ENCODE measurements at places on chromosomes 1 and 21.

- no peak for DNase-seq
These were observed 10.5 kb upstream of the IRF2BP2 start for GRCh38 chr1:234620272-234621126.

- DNase-seq: no peak
These were observed 87.5 kb downstream of the CAMTA1 start for GRCh38 chr1:6872573-6873261.

DNA sequence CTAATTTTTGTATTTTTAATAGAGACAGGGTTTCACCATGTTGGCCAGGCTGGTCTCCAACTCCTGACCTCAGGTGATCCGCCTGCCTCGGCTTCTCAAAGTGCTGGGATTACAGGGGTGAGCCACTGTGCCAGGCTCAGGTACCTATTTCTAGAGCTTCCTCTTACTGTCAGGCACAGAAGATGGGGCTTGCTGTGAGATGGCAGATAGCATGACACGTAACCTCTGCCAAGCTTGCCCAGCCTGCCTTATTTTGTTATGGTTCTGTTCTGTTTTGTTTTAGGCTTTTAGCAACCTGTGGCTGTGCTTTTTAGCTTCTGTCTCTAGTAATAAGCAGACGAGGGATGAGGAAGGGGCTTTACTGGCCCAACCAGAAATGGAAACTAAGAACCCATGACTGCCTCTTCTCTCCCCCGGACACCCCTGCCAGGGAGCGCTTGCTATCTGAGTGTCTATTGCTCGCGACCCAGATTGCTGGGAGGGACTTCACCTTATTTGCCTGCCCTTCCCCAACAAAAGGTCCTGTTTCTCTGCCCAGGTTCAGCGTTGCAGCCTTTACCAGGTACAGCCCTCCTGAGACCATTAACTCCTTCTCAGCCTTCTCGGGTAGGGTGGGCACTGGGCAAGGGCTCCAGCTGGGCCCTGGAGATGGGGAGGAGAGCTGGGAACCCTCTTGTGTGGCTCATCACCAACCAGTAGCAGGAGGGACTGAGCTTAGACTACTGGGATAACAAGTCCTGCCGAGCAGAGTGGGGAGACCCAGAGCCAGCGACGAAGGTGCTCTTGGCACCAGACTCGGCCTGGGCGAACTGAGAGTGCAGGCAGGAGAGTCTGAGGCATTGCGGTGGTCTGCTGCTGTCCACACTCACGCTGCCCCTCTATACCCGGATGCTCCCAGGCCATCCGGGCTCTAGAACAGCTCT lies 13.5 kb upstream of the LGR6 start:
- DNase-seq: no peak

DNA sequence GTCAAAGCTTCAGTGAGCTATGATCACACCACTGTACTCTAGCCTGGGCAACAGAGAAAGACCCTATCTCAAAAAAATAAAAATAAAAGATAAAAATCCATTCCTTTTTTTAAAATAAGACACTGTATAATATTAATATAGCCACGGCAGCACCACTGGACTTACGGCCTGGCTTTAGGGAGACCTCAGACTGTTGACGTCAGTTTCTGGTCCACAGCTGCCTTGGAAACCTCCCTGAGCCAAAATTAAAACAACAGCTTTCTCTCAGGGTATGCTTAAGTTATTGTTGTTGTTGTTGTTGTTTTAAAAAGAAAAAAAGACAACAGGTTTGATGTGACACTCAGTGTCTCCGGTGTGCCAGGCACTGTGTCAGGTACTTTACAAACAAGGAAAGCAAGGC lies 42.0 kb downstream of the CAPZB start:
- DNase-seq: no peak

DNA sequence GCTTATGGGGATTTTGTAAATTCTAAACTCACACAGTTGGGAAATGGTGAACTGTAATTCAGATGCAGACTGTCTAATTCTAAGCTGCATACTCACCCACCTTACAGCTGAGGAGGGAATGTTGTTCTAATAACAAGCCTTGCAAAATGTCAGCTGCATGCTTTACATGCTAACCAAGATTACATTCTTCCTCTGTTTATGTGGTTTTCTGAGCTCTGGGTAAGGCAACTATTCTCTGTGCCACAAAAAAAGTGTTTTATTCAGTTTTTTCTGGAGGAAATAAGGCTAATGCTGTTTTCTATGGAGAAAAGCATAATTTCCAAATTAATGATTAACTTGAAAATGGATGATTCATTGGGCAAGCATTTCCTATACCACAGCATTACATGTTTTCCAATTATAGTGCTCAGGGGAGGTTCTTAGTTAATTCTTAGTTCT lies 64.9 kb downstream of the RGS13 start:
- no peak for DNase-seq

DNA sequence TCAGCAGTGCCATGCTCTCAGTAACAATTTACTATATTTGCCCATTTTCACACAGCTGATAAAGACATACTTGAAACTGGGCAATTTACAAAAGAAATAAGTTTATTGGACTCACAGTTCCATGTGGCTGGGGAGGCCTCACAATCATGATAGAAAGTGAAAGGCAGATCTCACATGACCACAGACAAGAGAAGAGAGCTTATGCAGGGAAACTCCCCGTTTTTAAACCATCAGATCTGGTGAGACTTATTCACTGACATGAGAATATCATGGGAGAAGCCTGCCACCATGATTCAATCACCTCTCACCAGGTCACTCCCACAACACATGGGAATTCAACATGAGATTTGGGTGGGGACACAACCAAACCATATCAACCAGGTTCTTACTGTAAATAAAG lies 112.1 kb upstream of the C1orf87 start:
- no peak for DNase-seq

- DNase-seq: no peak
These were observed 163.5 kb upstream of the IVNS1ABP start for GRCh38 chr1:185480545-185480944.

GRCh38 chr1:116558571-116558970 lies 12.3 kb downstream of the CD58 start:
- DNase-seq: no peak

GRCh38 chr1:176567190-176567794 lies 104.3 kb downstream of the PAPPA2 start:
- no peak for DNase-seq

DNA sequence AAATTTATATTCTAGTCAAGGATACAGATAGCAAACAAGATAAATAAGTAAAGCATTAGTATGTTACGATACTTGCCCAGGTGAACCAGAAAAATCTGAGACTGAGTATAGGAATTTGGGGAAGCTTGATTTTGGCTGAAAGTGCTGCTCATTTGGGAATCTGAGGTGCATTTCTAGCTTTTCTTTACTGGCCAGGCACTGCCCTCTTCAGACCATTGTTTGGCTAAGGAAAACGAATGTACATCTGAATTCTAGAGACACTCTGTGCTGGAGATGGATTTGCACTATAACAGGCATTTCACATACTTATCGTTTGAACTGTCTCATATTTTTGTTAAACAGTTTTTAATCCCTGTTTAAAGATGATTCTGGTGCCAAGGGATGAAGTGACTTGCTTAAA lies 23.4 kb downstream of the ARID1A start:
- DNase-seq: no peak

DNA sequence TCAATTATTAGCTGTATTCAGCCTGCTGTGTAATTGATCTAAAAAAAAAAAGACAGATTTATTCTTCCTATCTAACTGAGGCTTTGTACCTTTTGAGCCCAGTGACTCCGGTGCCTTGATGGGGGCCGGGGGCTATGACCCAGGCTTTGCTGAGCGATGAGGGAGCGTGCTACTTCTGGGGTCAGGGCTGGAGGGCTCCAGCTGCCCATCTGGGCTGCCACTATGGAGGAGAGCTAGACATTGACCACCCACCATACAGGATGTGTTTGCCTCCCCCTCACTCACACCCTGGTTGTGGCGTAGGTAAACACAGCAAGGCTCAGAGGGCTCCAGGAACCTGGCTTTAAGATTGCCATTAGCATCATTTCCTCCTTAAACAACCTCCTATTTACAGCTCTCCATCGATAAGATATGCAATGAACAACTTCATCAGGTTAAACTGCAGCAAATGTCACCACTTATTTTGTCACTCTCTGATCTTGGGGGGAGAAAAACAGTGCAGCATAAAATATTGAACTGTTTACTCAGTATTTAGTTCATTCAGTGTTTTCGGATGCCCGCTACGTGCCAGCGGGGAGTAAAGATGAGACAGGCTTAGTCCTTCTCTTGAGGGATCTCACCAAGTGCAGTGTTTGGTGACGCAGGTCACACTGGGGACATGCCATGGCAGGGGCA lies 231.6 kb downstream of the KIF26B start:
- no peak for DNase-seq

DNA sequence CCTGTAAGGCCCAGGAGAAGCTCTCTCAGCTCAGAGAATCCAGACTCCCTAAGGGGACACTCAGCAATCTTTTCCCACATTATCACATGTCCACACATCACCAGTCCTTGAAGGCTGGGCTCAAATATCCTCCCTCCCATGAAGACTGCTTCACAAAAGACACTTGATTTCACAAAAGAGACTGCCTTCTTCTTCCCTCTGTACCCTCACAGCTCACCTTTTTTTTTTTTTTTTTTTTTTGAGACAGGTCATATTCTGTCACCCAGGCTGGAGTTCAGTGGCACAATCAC lies 1.5 kb downstream of the CD58 start:
- no peak for DNase-seq

- no peak for DNase-seq
These were observed 8.1 kb downstream of the ZNF687 start for GRCh38 chr1:151289991-151290708.

- DNase-seq: no peak
These were observed 48.6 kb upstream of the COL6A1 start for GRCh38 chr21:45932922-45933502.

DNA sequence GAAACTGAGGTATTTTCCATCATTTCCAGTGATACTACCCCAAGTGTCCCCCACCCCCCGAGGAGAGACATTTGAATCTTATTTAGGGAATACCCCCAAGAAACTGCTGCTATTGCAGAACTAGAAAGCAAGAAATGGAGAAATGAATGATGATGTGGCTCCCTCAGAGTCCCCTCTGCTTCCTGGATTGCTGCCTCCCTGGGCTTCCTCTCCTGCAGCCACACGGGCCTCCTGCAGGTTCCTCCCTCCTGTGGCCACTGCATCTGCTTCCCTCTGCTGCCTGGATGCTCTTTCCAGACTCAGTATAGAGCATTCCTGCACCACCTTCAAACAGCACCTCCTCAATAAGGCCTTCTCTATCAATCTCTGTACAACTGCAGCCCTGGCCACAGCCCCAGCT lies 69.3 kb downstream of the SLC25A24 start:
- DNase-seq: no peak

DNA sequence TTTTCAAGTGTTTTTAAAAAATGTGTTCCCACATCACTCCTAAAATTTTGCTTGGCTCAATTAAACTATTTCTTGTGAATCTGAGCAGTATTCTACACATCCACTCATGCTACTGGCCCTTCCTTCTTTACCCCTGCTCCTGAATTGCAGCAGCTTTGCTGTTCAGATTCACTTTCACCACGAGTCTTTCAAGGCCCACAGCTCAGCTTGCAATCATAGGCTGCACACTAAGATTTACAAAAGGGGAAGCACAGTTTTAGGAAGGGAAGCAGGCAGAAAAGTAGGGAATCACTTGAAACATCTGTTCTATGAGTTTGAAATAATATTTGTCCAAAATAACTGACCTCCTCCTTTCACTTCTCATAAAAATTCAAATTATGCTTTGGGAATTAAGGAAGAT lies 70.9 kb upstream of the EDEM3 start:
- no peak for DNase-seq

- no peak for DNase-seq
These were observed 24.8 kb downstream of the TP53BP2 start for GRCh38 chr1:223820971-223821370.

DNA sequence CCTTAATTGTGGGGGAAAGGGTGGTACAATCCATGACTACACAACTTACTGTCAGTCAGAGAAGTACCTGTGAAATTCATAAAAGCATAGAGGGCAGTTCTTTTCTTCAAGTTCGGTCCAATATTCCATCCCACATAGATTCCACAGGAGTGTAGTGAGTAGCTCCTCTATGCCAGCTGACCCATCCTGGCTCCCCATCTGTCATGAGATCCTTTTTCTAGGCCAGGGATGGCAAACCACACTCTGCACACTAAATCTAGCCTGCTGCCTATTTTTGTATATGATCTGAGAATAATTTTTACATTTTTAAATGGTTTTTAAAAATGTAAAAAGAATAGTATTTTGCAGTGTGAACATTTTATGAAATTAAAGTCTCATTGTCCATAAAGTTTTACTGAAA lies 107.0 kb upstream of the TSPAN2 start:
- DNase-seq: no peak

- DNase-seq: no peak
These were observed 16.6 kb downstream of the GRIK3 start for GRCh38 chr1:37017720-37018119.

- DNase-seq: no peak
These were observed 383.9 kb downstream of the PTBP2 start for GRCh38 chr1:97105531-97105930.

All from tibial artery (tissue), 4 donors.